ENCODE measurements at places on chromosomes 11 and 22.
A peak's percentile ranks its signal among the peaks of the same experiment; 100 is the strongest.

DNA sequence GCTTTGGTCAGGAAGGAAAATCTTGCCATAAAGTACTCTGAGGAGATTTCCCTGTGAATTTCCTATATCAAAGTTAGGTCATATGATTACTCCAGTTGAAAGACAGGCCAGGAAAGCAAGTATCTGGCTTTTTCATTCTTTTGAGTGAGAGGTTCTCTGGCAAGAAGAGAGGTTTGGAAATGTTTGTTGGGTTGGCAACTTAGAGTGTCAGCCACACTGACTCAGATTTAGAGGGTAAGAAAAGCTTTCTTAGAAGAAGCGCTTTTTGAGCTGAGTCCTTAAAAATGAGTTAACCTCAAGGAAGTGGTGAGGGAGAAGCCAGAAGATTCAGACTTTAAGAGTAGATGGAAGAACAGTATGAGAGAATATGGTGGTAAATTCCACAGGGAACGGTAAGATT, 86.1 kb upstream of the BDNF start:
- DNase-seq: no peak

GRCh38 chr11:35389897-35390465, 29.4 kb downstream of the SLC1A2 start:
- DNase-seq: no peak

- DNase-seq: peak; percentile 17
These were observed 66.3 kb upstream of the PRDM11 start for GRCh38 chr11:45079943-45080719.

GRCh38 chr11:69278091-69278867, 15.7 kb upstream of the MYEOV start:
- no peak for DNase-seq

- DNase-seq: no peak
These were observed 691.0 kb upstream of the API5 start for GRCh38 chr11:42620796-42621195.

DNA sequence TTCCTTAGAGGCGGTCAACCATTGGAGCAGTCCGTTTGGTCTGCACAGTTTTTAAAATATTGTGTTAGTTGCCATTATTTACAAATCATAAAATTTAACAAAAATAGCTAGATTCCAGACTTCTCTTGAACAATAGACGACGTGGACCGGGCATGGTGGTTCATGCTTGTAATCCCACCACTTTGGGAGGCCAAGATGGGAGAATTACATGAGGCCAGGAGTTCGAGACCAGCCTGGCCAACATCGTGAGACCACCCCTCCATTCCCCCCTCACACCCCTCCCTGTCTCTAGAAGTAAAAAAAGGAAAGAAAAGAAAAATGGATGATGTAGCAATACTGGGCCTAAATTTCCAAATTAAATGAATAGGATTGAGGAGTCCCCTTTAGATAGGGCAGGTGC, 965 bp downstream of the SLC37A2 start:
- no peak for DNase-seq

All from activated naive CD8-positive, alpha-beta T cell treated with anti-CD3 and anti-CD28 coated beads, Interleukin-2, amount 50 U/mL, for 16 hours (primary cell).